ENCODE measurements at places on chromosomes 2 and 18.

DNA sequence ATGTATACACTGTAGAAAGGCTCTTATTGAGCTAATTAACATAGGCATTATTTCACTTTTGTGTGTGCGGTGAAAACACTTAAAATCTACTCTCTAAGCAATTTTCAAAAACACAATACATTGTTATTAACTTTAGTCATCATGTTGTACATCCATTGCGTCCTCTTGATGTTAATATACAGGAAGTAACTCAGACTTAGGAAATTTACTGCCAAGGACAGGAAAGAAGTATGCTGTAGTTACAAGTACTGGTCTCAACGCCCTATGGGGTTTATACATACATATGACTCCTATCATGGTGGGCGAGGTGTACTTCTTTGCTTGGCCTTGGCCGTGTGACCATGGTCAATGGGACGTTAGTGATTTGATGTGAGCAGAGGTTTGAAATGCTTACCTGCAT, 15.5 kb downstream of the SCTR start:
- no peak for DNase-seq

- no peak for DNase-seq
Measured at GRCh38 chr2:37552339-37552738, 119.1 kb downstream of the CDC42EP3 start.

DNA sequence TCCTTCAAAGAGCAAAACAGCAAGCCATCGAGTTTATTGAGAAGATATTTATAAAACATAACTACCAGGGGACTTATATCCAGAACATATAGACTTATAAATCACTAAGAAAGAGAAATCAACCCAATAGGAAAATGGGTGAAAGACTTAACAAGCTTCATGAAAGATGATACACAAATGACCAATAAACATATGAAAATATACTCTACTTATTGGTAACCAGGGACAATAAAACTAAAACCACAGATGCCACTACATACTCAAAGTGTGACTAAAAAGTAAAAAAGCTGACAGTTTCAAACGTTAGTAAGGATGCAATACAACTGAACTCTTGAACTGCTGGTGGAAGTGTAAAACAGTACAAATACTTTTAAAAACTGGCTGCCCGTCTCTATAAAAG, 154.3 kb downstream of the TMEM163 start:
- DNase-seq = no peak

GRCh38 chr2:14557916-14558315, 74.6 kb upstream of the LRATD1 start:
- no peak for DNase-seq

- DNase-seq = no peak
Measured at GRCh38 chr18:48402953-48403352, 6.2 kb downstream of the ZBTB7C start.

- no peak for DNase-seq
Measured at GRCh38 chr2:109531896-109532727, 81.7 kb downstream of the SEPTIN10 start.

DNA sequence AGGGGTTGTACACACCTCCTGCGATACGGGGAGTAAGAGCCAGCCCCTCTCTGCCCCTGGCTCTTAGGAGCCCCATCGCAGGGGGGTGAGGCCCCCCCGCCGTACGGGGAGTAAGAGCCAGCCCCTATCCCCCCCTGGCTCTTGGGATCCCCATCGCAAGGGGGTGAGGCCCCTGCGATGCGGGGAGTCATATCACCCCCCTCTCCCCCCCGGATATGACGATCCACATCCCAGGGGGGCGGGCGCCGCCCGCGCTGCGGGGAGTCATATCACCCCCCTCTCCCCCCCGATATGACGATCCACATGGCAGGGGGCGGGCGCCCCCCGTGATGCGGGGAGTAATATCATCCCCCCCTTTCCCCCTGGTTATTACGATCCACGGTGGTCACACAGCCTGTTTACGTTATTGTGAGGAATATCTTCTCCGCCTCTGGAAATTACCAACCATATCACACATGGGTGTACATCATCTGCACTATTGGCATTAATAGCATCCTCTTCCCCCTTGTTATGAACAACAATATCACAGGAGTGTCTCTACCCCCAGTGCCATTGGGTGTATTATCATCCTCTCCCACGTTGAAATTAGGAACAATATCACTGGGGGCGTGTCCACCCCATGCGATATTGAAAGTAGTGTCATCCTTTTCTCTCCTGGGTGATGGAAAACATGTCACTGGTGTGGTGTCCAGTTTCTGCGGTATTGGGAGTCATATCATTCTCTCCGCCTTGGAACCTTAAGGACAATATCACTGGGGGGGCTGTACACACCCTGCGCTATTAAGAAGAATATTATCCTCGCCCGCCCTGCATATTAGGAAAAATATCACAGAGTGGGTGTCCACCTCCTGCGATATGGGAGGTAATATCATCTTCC, 24.7 kb upstream of the NAGK start:
- DNase-seq = no peak

DNA sequence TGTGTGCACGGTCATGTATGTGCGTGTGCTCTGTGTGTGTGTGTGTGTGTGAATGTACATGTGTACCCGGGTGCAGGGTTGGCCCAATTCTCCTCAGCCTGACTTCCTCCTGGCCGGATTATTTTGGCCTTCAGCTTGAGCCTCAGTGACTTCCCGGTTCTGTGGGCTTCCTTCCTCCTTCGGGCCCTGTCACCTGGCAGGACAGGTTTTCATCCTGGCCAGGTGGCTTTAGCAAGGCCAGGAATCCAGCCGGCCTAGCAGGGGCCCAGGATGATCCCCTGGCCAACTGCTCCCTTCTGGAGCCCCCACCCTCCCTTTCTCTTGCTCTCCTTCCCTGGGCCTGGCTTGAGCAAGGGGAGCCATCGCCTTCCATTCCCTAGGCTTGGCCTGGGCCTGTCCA, 140.5 kb downstream of the INHBB start:
- no peak for DNase-seq

DNA sequence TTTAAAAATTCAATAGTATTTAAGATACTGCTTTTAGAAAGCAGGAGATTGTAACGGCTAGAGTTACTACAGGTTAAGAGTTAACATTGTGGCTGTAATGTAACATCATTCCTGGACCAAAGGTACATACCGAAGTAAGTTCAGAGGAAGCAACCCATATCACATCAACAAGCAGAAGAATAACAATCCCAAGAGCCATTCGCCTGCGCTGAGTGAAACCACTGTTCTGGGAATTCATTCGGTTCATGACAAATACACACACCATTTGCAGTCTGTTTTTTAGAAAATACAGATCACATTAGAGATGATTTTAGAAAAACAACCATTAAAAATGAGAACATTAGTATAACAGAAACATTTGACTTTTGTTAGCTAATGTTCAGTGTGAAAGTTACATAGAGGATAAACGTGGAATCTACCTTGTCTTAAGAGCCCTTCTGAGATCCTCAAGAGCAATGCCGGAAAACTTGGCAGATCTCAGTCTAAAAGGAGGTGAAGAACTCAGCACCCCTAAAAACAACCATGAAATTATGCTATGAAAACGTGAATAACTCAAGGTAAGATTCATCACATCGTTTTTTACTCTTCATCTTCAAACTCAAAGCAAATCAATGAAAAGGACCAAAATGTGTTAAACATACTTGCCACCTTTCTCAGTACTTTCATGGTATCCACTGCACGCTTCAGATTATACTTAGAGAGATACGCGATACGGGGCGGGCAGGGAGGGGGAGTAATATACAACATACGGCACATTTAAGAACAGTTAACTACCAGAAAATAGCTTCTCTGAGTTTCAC, 1.2 kb downstream of the SLC35F5 start:
- no peak for DNase-seq

GRCh38 chr2:19548116-19548515, 189.7 kb upstream of the OSR1 start:
- no peak for DNase-seq

- DNase-seq = no peak
Measured at GRCh38 chr2:118978064-118978463, 36.1 kb downstream of the MARCO start.

DNA sequence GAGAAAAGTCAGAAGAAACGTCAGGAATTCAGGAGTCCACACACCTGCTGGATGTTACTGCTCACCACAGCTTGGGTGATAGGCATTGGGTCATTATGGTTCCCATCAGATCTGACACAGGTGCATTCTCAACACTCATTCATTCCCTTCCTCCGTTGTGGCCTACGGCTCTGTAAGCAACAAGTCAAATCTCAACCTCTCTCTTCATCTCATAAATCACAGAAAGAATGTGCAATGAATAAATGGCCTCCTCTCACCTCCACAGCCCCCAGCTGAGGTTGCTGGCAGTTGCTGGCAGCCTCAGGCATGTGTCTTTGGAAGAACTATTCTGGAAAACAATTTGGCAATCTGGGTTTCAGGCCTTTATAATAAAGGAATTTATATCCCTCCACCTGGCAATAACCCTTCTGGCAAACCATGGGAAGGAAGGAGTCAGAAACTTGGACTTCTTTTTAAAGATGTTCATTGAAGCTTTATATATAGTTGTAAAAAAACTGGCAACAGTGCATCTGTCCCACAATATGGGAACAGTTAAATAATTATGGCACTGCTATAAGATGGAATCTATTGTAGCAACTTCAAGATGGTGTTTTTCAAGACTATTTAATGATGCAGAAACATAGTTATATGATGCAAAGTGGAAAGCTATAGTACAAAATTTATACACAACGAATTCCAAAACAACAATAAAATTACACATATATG, 175.4 kb downstream of the ANAPC1 start:
- DNase-seq = peak; percentile 24

DNA sequence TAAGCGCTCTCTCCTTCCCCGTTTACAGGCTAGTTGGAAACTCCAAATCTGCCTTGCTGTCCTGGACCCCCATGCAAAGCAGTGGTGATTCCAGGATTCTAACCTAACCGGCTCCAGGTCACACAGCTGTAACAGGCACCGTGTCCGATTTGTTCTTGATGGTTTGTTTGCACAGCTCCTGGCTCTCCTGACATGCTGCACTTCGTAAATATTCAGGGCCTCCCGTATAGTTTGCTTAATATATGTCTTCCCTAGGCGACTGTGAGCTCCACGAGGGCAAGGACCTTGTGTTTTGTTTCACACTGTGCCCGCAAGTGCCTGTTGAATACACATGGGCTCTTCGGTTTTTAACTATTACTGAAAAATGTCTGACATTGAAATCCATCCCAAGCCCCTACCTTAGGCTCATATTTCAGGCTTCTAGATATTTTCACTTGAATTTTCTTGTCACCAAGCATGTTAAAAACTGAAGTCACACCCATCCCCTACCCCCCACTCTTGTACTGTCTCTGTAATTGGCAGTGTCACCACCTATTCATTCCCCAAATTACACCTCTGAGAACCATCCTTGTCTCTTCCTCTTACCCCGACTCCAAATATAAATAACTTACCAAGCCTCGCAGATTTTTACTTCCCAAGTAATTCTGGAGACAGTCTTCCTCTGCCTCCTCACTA, 1.0 kb upstream of the PUM2 start:
- DNase-seq = peak; percentile 38

- no peak for DNase-seq
Measured at GRCh38 chr2:190582736-190583506, 48.4 kb upstream of the NEMP2 start.

DNA sequence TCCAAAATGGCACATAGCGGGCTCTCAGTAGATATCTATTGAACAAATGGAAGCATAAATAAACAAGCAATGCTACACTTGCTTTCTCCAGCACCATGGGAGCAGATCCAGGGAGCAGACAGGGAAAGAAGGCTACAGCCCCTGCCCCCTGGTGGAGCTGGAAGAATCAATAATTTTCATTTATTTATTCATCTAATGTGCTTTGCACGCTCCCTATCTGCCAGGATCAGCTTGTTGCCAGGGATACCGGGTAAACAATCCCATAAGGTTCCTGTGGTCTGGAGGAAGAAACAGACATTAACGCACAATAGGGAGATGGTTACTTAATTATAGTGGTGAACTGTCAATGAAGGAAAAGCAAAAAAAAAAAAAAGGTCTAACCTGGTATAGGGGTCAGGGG, 40.1 kb upstream of the CLASP1 start:
- no peak for DNase-seq

GRCh38 chr18:48053881-48054816, 123.7 kb upstream of the SMAD2 start:
- no peak for DNase-seq

DNA sequence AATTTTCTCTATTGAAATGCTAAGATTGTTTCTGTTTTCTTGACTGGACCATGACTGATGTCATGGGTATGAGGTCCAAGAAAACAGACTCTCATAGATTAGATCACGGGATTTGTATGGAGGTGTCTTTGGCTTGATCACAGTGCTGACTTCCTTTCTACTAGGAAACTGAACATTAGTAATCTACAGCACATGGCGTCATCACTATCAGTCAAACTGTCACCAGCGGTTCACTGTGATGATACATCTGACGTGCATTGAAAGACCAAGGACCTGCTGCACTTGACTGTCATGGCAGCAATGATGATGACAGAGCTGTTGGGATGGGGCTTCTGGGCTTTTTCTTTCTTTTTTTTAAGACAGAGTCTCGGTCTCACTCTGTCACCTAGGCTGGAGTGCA, 28.2 kb upstream of the IMPA2 start:
- no peak for DNase-seq

DNA sequence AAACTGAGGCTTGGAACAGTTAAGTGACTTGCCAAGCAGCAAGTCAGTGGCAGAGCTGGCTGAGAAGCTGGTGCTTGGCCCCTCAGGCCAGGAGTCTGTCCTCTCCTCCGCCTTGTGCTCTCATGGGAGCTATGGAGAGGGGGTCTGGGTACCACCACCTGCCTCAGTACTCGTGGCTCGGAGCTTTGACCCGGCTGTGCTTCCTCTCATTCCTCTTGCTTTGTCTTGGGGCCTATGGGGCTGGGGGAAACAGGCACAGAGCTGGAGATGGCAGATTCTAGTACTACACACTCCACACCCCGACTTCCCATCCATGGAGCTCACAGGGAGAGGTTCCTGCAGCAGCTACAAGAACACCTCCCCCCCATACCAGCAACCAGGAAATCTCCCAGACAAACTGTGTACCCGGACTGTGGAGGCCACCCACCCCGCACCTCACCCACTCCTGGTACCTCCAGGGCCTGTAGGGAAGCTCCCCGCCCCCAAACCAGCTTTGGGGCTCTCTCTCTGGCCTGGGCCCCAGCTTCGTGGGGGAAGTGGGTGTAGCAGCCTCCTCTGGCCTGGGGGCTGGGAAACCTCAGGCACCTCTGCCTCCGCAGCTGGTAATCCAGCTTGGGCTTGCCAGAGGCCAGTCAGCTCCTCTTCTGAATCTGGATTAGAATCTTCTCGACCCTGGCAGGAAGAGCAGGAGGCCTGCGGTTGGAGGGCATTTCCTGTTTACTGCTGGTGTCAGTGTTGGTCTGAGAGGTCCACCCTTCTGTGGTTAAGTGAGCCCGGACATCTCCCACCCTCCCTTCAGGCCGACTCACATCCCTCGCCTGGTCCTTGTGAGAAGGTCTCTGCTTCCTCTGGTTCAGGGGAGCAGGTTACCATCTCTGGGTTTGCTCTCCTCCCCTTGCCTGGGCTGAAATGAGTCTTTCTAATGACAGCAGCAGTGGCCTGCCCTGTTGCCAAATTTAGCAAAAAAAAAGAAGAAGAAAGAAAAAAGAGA, 22.3 kb upstream of the RHOB start:
- DNase-seq = peak; percentile 93

- DNase-seq = peak; percentile 10
Measured at GRCh38 chr2:240024766-240025165, 376 bp downstream of the NDUFA10 start.

All from RPMI8226 (cell line).